ENCODE measurements at places on chromosomes 2 and 18.

- no peaks in the 10 kb centered on the region for H3K36me3 ChIP-seq
- no peaks in the 10 kb centered on the region for H3K4me1 ChIP-seq
- H3K4me3 ChIP-seq: no peak overlapping the region
- no peak for DNase-seq
Observed at GRCh38 chr2:157940024-157940423, 63.9 kb upstream of the ACVR1 start.

- no peaks in the 10 kb centered on the region for H3K27me3 ChIP-seq
- H3K4me3 ChIP-seq: no peak overlapping the region
- H3K36me3 ChIP-seq: no peaks in the 10 kb centered on the region
- peaks cover 11% of the 10 kb centered on the region for H3K4me1 ChIP-seq
Observed at GRCh38 chr2:207160115-207160514, 5.6 kb downstream of the KLF7 start.

DNA sequence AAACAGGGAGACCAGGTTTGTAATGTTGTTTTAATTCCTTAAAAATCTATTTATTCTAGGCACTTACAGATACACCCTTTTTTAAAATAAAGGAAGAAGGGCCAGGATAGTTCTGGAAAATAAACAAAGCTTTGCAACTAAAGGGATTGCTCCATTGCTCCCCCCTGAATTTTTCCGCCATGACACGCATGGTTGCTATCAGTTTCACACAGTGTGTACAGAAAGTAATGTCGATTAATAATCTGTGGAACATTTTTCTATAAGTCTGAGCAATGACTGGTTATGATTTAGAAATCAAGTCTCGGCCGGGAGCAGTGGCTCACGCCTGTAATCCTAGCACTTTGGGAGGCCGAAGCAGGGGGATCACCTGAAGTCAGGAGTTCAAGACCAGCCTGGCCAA lies 90.8 kb downstream of the GAREM1 start:
- H3K27ac ChIP-seq: no peak overlapping the region
- H3K36me3 ChIP-seq: no peaks in the 10 kb centered on the region
- H3K4me1 ChIP-seq: no peaks in the 10 kb centered on the region
- H3K27me3 ChIP-seq: no peaks in the 10 kb centered on the region
- no peak overlapping the region for H3K4me3 ChIP-seq
- no peak for DNase-seq

DNA sequence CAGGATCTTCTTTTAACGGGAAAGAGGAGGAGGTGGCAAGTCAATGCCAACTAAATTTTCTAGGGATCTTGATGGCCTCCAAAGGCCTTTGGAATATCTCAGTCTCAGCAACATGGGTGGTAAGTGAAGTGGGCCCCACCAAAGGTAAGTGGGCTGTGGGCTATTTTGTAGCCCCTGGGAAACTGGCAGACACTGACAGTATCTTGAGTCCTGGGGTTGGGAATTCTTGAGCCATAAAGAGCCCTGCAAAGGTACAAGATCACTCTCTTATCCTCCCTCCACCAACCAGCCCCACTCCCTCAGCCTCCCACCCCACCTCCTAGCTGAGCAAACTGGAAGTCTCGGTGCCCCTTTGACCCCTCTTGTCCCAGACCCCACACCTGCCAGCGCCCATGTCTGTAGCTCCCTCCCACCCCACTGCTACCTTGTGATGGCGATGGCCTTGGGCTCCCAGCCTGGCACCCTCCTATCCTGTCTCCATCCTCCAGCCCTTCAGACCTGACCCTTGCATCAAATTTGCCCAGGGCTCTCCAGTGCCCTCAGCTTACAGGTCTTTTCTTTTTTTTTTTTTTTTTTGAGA lies 8.5 kb downstream of the ATP6V1B1 start:
- H3K36me3 ChIP-seq: no peaks in the 10 kb centered on the region
- no peak overlapping the region for H3K4me3 ChIP-seq
- H3K27ac ChIP-seq: no peak overlapping the region
- H3K4me1 ChIP-seq: no peaks in the 10 kb centered on the region
- H3K27me3 ChIP-seq: no peaks in the 10 kb centered on the region

DNA sequence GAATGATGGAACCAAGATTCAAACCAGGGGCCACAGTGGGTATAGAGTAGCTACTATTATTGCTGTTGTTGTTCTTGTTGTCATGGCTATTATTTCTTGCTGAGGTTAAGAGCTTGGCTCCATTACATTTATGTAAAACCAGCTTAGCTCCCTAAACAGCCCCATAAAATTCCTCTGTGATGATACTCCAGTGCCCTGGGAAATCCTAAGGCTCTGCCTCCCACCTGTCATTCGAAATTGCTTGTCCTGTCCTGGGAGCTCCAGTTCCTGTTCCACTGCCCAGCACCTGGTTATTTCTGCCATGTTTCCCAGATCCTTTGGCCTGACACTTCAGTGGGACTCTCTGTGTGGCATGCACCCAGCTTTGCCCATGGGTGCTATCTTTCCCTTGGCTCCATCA lies 27.8 kb upstream of the NCOA1 start:
- no peaks in the 10 kb centered on the region for H3K4me1 ChIP-seq
- no peak overlapping the region for H3K27ac ChIP-seq
- no peaks in the 10 kb centered on the region for H3K36me3 ChIP-seq
- H3K4me3 ChIP-seq: no peak overlapping the region
- no peaks in the 10 kb centered on the region for H3K27me3 ChIP-seq
- no peak for DNase-seq
